ENCODE measurements at places on chromosomes 2 and 18. TPM values are rescaled to one million over a fixed set of nuclear protein-coding genes. Genes with fewer than 3 reads are reported as not detected.
A peak's percentile ranks its signal among the peaks of the same experiment; 100 is the strongest.

The TUBB6 gene
- 485 TPM for total RNA-seq

- no peak for DNase-seq
These were observed 96.0 kb upstream of the RAB12 start for GRCh38 chr18:8513249-8513648.

DNA sequence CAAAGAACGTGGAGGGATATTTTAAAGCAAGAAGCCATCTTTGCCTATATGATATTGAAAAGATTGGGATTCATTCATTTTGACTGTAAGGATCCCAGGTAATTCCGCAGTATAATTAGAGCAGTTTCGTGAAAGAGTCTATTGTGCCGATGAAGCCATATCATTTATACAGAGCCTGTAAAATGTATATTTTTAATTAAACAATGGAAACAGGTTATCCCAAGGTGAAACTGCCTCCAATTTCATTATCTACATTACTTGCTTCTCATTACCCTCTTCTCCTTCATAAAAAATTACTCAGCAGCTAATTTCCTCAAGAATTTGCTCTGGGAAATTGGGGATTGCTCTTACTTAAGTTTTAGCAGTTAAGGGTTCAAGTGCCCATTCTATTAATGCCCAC lies 444.1 kb downstream of the SOCS6 start:
- DNase-seq, result no peak

The CAPG gene
- 59.3 TPM for total RNA-seq

DNA sequence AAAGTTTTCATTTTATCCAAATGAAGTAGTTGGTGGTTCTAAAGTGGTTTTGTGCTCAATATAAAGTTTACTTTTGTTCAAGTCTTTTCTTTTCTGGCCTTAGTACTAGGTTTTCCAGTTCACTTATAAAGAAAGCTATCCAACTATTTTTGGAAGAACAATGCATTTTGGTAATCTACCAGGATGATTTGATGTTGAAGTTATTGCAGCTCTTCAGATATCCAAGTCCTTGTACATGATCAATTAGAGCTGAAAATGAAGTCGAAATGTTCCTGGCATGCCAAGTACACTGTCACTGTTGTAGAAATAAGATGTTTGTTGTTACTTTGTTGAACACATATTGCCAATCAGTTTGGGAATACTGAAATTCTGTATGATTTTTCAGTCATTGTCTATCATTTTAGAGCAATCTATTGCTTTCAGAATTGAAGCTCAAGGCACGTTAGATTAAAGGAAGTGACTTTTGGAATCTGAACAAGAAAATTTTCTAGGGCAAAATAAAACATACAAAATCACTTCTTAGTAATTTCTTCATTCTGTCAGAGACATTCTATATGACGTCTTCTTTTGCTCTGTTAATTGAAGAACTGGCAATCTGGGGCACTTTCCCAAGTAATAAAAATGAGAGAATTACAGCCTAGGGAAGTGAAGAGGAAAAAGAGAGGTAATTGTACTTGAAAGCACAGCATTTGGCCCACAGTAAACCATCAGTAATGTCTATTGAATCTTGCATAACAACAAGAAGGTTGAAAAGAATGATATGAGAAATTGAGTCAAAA lies 232.3 kb downstream of the MREG start:
- no peak for DNase-seq

GRCh38 chr18:22521026-22521707 lies 103.5 kb upstream of the CTAGE1 start:
- DNase-seq, result no peak

- DNase-seq, result peak; percentile 4
These were observed 9.4 kb upstream of the IL1RL1 start for GRCh38 chr2:102301867-102302362.

DNA sequence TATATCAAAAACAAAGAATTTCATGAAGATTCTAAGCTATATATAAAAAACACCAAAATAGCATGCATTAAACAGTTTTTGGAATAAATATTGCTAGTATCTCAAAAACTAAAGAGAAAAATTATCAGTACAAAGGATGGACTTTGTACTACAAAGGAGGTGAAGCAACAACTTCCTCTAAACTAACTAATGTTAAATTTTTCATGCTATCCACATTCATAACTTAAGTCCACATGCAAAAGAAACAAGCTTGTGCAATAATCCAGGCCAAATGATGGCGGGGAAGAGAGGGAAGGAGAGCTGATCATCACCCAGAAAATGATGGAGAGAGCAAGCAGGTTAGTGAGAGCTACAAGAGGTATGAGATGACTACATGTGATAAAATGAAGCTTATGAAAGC lies 70.1 kb downstream of the KIDINS220 start:
- DNase-seq, result no peak

The DPP4 gene
- total RNA-seq, result 6.7 TPM

The MAP4K4 gene
- 204 TPM for total RNA-seq

All from astrocyte (in vitro differentiated cells and primary cell).